Activated CD8-positive, alpha-beta memory T cell treated with anti-CD3 and anti-CD28 coated beads, Interleukin-2, amount 50 U/mL, for 48 hours (primary cell): ENCODE measurements at places on chromosomes 5 and 9.

GRCh38 chr5:14261235-14261634 lies 118.1 kb downstream of the TRIO start:
- no peak for DNase-seq

DNA sequence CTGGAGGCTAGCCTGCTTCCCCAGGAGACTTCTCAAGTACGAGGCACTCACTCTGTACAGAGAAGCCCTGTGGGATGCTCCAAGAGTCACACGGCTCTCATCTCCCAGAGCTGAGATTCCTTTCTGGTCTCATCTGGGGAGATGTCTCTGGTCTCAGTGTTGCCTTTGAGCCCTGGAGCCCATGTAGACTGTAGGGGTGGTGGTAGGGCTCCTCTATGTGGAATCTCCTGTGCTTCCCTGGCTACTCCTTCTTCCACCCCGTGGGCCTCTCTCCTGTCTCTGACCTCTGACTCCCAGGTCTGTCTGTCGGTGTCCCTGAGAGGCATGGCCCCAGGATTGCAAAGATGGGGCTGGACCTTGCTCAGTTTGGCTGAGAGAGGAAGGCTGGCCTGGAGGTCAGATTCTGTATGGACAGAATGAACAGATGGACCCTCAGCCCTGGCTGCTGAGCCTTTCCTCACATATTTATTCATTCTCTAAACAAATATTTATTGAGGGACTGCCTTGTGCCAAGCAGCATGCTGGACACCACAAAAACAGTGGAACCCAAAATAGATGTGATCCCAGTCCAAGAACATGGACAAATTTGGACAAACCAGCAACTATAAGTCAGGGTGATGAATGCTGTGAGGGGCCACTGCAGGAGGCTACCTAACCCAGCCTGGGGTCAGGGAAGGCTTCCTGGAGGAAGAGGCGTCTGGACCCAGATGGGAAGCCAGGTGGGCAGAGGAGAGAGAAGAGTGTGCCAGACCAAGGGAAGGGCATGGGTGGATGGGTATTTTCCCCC lies 2.6 kb downstream of the CCL19 start:
- no peak for DNase-seq

DNA sequence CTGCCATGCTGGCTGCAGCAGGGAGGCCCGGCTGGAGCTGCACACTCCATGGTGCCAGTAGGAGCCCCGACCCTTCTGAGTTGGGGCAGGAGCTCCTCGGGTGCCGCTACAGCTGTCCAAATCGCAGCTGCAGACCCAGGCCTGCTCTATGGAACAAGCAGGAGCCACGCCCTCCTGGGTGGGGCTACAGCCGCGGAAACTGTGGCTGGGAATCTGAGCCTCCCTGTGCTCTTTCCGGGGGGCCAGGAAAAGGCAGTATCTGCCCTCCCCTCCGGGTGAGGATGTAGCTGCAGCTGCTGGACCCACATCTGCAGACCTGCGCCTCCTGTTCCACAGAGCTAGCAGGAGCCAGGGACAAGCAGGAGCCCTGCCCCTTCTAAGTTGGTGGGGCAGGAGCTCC lies 278.9 kb upstream of the ACTBL2 start:
- no peak for DNase-seq

DNA sequence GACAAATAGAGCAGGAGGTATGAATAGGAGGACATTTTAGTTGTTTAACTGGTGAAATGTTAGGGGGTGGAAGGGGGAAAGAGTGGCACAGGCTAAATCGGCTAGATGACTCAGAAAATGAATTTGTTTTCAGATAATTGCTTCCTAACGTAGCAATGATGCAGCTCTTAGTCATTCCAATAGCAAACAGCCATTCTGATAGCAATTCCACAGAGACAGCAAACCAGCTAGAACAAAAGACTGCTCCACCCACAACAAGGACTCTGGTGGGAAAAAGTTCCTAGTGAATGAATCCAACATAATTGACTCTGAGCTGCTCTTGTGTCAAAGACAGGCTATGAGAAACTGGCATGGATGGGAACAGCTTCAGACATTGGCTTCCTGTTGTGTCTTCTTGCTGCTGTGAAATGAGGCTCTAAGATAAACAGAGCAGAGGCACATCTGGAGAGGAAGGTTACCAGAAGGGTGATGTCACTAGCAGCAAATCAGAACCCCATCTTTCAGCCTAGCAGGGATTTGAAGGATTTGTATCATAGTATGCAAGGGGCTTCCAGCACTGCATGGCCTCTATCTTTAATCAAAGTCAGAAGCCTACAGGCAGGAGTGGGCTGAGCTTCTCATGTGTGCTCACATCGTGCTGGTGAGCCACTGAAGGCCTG lies 28.1 kb upstream of the F2RL1 start:
- DNase-seq: no peak

- DNase-seq: no peak
Observed at GRCh38 chr5:124824637-124825158, 78.3 kb upstream of the ZNF608 start.

GRCh38 chr9:23447166-23447565 lies 378.9 kb downstream of the ELAVL2 start:
- no peak for DNase-seq

DNA sequence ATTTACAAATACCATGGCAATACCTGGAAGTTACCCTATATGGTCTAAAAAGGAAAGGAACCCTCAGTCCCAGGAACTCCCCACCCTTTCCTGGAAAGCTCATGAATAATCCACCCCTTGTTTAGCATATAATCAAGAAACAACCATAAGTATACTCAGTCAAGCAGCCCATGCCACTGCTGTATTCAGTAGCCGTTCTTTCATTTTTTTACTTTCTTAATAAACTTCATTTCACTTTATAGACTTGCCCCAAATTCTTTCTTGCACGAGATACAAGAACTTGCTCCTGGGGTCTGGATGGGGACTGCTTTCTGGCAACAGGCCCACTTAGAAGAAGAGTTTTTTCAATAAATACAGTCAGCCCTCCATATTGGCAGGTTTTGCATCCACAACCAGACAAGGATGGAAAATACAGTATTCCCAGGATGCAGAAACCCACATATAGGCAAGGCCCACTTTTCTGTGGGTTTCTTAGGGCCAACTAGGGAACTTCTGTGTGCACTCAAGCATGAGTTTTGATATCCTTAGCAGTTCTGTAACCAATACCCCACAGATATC lies 2.8 kb upstream of the TBCA start:
- DNase-seq: no peak

- DNase-seq: no peak
Observed at GRCh38 chr5:56616454-56617160, 198.7 kb upstream of the MAP3K1 start.
